ENCODE measurements at places on chromosomes 1 and 21.

DNA sequence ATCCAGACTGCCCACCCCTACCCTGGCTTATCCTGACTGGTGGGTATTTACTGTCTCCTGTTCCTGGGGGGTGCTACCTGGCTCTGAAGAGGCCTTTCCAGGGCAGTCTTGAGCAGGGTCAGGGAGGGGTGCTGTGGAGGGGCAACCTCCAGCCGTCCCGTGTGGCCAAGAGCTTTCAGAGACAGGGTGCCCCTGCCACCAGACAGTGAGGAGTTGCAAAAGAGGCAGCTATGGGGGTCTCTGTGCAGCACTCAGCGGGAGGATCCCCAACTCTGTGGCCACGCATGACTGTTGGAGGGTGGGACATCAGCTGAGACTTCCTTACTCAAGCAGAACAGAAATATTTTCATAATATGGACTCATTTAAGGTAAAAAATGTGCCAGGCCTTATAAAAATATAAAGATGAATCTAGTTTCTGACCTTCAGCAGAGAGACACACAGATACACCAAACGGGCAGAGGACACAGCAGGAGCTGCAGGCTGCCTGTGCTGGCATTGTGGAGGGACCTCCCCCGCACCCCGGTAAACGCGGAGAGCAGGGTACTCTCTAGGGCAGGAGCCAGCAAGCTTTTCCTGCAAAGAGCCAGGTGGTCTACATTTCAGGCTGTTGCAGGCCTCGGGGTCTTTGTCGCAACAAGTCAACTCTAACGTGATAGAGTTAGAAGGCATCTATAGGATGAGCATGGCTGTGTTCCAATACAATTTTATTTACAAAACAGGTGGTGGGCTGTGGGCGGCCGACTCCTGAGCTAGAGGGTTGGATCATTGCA lies 252.6 kb downstream of the RHOU start:
- DNase-seq: no peak

DNA sequence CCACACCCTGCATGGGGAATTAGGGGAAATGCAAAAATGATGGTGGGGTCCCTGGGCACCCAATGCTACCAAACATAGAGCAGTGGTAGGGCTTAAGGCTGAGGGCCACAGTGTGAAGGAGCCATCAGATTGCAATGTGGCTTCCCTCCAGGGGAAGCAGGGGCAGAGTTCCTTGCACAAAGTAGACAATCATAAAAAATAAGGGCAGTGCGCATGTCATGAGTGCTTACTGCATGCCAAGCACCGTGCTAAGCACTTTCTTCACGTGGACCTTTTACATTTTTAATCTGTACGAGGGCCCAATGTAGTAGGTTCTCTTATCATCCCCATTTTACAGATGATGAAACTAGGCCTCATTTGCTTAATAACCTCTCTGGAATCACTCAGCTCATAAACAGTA lies 56.6 kb downstream of the DDX20 start:
- no peak for DNase-seq

DNA sequence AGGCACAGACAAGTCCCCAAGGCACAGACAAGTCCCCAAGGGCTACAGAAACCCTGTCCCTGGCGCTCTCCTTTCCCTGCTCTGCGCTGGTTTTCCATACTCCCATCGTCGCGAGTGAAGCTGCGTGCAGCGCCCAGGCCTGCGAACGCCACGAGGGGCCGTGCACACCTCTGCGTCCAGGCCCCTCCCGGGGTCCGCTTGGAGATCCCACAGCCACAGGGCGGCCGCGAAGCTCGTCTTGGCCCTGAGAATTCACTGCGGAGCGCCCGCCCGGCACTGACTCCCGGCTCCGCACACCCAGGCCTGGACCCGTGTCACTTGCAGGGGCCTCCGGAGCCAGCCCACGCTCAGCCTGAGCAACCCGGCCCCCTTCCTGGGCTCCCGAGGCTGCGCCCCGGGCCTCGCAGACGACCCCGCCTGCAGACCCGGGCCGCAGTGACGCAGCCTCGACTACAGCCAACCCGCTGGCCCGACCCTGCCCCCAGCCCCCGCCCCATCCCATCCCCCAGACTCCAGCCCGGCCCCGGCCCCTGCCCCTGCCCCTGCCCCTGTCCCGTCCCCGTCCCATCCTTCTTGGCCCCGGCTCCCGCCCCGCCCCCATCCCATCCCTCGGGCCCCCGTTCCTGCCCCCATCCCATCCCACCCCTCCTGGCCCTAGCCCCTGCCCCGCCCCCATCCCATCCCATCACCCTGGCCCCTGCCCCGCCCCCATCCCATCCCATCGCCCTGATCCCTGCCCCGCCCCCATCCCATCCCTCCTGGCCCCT lies 841 bp downstream of the POFUT2 start:
- no peak for DNase-seq

DNA sequence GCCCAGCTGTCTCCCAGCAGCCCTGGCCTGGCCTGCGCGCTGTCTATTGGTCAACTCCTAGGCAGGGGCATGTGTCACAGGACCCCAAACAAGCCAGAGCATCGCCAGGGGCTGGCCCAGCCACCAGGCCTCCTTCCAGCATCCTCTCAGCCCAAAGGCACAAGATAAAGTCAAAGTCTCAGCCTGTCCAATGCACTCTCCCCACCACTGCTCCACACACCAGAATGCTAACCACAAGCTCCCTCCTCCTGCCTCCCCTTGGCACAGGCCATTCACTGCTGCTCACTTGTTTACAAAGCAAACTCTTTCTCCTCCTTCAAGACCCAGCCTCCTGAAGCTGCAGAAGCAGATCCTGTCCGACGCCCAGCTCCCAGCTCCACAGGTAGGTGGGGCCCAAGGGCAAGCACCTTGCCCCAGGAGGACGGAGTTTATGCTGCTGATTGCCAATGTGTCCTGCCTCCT lies 133.4 kb downstream of the DMRTB1 start:
- DNase-seq: no peak

DNA sequence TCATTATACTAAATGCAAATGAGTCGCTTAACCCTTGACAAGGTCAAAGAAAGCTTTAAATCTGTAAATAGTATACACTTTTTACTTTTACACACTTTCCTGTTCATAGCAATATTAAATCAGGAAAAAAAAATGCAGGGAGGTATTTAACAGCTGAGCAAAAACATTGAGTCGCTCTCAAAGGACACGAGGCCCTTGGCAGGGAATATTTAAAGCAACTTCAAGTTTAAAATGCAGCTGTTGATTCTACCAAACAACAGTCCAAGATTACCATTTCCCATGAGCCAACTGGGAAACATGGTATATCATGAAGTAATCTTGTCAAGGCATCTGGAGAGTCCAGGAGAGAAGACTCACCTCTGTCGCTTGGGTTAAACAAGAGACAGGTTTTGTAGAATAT lies 62.7 kb downstream of the CAPN2 start:
- no peak for DNase-seq

All from stimulated activated CD8-positive, alpha-beta memory T cell treated with anti-CD3 and anti-CD28 coated beads, Interleukin-15, amount 100 ng/mL, for 48 hours (primary cell).